ENCODE measurements at places on chromosomes 7 and 10.

GRCh38 chr7:80635998-80636397, 2.4 kb upstream of the CD36 start:
- no peak for DNase-seq

- DNase-seq = no peak
Observed at GRCh38 chr7:44707558-44708230, 41.0 kb upstream of the ZMIZ2 start.

DNA sequence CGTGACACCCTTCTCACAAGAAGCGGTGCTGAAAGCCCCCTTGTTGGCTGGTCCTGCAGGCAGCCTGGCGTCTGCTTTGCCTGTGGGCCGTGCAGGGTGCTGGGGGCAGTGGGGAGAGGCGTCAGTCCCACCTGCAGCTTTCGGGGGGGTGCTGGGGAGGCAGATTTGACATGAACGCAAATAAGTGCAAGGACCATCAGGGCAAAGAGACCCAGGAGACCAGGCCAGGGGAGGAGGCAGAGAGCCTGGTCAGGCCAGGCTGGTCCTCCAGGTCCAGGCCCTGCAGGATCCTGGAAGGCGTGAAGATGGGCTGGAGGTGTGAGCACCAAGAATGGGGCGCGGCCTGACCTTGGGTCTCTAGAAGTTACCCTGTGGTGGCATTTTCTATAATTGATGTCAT, 81.6 kb downstream of the MGMT start:
- DNase-seq = no peak

DNA sequence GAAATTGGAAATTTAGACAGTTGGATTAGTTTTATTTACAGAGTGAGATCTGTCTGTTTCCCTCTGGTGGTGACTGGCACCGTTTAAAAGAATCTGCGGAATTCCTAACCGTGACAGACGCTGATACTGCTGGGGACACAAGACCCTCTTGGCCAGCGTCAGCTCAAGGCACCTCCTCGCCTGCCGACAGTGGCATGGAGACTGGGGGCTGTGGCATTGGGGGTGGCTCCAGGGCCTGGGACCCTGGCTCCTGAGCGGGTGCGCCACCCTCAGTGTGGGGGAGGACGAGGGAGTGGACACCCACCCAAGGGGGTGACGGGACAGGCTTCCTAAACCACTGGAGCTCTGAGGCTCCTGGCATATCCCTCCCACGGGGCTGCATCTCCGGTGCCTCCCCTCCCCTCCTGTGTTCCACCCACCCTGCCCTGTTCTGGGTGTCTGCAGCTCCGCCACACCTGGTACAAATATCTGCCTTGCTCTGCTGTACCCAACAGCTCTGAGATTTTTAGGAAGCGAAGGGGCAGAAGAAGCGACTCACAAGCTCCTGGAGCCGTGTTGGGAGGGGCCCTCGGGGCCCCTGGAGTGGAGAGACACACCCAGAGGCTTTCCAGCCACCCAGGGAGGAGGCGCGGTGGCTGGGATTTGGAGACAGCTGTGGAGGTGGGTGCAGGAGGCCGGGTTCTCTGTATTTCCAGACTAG, 178.7 kb downstream of the DNAJB6 start:
- no peak for DNase-seq

DNA sequence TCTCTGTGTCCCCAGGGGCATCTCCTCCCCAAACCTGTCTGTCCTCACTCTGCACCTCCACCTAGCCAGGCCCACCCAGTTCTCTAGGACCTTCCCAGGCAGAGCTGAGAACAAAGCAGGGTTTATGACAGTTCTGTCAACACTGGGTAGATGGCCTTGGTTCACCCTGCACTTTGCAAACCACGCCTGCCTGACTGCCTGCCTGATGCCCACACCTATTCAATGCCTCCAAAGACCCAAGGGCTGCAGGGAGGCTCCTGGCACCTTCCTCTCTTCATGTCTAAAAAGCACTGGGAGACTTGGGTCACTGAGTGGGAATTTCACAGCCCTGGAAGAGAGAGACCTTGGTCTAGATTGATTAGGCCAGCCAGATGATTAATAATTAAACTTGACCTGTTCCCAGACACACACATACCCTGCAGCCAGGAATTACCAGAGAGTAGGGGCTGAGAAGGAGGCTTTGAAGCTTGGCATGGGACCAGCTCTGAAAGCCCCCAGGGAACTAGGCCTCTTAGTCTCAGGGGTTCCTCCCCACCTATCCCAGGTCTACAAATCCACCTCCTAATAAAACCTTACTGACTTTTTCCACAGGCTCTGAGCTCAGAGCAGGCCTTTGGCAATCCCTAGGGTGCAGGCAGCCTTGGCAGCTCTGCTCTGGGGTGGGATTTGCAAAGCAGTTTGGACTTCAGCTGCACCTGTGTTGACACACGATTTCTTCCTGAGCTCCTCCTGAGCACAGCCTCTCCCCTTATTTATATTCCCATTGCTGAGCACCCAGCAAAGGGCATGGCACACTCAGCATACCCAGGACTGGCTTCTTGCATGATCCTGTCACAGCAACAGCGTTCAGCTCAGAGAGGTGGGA, 25.7 kb upstream of the PDCD4 start:
- no peak for DNase-seq

GRCh38 chr7:102165136-102165535, 121.5 kb upstream of the SH2B2 start:
- DNase-seq = no peak

DNA sequence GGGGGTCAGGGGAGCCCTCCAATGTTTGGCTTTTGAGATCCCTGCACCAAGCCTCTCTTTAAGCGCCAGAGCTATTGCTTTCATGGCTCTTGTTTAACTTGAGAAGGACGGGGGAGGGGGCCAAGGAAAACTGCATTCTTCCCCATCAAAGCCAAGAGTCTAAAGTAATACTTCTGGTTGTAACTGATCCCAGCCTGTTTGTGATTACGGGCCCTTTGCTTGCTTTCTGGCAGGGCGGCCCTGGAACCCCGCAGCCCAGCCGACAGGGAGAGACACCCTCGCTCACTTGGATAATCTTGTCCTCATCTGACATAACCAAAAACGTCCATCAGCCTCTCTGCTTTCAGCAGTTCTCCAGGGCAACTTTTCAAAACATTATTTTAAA, 154.7 kb downstream of the NEURL1 start:
- DNase-seq = no peak

DNA sequence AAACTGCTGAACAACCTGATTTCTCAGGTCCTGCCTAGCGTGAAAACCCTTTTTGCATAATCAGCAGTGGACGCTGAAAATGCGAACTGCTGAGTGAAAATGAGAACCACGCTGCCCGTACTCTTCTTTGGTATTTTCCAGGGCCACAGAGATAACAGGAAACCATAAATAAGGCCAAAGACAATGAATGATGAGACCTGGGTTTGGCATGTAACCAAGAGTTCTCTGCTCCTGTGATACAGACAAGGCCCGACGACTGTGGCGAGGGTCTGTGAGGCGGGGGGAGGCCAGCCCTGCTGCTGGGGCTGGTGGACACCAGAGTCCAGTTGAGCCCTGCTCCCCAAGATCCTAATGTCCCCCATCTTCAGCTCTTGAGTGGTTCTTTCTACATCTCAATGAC, 236.0 kb downstream of the WDR11 start:
- no peak for DNase-seq

- no peak for DNase-seq
Observed at GRCh38 chr7:127504715-127505114, 80.7 kb downstream of the GCC1 start.

DNA sequence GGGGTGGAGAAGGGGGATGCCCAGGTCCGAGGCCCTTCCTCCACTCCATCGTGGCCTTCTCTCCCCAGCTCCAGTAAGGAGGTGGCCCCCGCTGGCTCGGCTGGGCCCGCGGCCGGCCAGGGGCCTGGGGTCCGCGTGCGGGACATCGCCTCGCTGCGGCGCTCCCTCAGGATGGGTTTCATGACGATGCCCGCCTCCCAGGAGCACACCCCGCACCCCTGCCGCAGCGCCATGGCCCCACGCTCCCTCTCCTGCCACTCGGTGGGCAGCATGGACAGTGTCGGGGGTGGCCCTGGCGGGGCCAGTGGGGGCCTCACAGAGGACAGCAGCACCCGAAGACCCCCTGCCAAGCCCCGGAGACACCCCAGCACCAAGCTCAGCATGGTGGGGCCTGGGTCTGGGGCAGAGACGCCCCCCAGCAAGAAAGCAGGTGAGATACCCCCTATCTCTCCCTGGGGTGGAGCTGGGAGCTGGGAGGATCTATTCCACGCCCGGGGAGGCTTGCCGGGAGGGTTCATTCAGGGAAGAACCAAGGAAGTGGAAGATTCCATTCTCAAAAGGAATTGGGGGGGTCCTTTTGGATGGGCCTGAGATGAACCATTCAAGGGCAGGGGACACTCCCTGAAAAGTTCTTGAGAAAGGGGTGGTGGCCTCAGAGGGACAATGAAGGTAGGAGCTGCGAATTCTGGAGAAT, 3.2 kb downstream of the NYAP1 start:
- DNase-seq = no peak

GRCh38 chr7:85081846-85082245, 105.0 kb downstream of the SEMA3D start:
- no peak for DNase-seq

DNA sequence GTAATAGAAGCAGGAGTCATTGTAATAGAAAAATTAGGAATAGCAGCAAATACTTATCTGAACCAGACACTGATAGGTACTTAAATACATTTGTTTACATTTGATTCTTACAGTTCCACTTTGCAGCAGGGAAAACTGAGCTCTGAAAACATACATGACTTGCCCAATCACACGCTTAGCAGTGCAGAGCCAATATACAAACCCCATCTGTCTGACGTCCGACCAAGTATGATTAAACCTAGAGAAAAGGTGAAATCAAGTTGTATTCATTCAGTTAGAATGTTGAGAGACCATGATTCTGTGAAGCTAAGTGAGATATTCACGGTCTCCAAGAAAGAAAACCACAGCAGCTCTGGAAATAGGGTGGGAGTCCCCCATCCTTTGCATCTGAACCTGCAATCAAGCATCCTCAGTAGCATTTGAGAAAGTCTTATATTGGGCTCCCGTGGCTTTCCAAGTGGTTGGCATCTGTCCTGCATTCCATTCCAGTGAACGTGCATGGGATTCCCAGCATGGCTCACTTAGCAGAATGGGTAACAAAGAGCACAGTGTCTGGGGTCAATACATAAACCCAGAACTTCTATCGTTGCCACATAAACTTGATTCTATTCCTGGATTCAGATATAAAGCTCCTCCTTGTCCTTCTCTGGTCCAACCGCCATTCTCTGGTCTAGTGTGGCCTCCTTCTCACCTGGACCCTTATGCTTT, 148.7 kb upstream of the RSU1 start:
- DNase-seq = no peak

DNA sequence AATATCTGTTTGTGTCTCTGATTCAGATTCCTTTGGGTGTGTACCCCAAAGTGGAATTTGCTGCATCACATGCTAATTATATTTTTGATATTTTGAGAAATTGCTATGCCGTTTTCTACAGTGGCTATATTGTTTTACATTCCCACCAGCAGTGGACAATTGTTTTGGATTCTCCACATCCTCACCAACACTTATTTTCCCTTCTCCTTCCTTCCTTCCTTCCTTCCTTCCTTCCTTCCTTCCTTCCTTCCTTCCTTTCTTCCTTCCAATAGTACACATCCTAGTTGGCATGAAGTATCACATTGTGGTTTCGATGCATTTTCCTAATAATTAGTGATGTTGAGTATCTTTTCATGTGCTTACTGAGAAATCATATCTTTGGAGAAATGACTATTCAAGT, 535.5 kb downstream of the SH2D4B start:
- no peak for DNase-seq

DNA sequence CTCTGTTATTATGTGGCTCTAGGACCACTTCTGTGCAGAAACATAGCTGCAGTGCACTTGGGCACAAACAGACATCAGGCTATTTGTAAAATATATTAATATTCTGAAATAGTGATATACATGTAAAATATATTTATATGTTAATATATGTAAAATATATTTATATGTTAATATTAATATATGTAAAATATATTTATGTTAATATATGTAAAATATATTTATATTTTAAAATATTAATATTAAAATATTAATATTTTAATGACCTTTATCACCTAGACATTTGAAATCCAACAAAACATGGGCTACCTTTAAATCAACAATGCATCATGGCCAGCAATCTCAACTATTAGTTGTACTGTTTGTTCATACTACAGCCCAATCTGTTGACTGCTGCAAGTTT, 347.2 kb downstream of the CALN1 start:
- DNase-seq = no peak

- no peak for DNase-seq
Observed at GRCh38 chr7:29484280-29484679, 79.4 kb upstream of the PRR15 start.

GRCh38 chr7:1555813-1556543, at the start of gene TMEM184A:
Gene TMEM184A (minus strand): TSS chr7:1556205. CDS start chr7:1555484, 721 bp downstream.
- DNase-seq = peak; percentile 80

- DNase-seq = peak; percentile 88
Observed at GRCh38 chr10:62805231-62806099, 945 bp downstream of the ADO start.

GRCh38 chr10:132248455-132249225, 59.1 kb downstream of the STK32C start:
- DNase-seq = no peak

- no peak for DNase-seq
Observed at GRCh38 chr10:116080553-116080952, 192.5 kb downstream of the GFRA1 start.

- DNase-seq = no peak
Observed at GRCh38 chr7:24540956-24541355, 32.3 kb upstream of the PALS2 start.

Measured in right kidney (tissue), 9 donors.